ENCODE measurements at places on chromosomes 2 and 18.

GRCh38 chr18:60122339-60122738 is 222.5 kb downstream of the PMAIP1 start:
- no peak for DNase-seq

DNA sequence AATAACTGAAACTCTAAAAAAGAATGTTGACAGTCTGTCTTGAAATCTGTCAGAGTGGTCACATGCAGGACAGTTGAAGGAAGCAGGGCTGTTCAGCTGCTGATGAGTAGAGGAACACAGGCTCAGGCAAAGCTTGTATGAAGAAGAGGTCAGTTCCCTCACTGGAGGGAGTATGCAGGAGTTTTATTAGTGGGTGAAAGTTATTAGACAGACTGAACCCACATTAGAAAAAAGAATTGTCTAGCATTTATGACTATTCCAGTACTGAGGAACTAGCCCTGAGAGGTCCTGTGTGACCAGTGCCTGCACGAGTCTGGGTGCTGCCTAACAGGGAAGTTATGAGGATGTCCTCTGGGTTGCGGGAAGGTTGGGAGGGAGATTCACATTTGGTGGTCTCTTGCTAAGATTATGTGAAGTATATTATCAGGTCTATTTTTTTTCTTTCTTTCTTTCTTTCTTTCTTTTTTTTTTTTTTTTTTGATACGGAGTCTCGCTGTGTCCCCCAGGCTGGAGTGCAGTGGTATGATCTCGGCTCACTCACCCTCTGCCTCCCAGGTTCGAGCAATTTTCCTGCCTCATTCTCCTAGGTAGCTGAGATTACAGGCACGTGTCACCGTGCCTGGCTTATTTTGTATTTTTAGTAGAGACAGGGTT is 9.6 kb downstream of the TET3 start:
- DNase-seq, result no peak

DNA sequence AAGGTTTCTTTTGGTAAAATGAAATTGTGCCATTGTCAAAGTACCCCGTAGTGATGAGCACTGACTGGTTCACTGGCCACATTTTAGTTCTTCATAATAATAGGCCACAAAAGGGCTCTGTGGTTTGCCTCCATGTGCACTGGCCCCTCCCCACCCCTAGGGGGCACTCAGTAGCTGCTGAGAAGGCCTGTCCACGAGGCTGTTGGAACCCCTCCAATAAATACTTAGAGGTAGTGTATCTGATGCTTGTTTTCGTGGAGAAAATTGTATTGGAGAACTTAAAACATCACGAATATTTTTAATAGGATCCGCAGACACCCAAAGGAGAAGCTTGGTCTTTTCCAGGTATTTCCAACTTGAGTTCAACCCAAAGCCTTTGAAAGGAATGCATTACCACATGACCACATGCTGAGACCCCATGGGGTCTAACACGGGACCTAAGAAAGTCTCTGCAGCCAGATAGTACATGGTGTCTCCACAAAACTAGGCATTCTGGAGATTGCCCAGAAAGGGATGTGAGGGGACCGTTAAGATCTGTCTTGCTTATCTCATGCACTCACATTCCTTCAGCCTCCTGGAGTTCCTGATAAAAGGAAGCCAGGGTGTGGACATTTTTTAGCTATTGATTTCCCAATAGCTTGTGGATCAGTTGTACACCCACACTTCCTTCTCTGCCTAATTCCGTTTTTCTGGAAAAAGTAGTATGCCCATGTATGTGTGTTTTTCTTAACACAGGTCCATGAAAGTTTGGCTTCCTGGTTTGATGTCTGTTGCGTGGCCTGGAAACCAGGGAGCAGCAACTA is 28.5 kb upstream of the NOSTRIN start:
- DNase-seq, result no peak

GRCh38 chr18:12960853-12961397 is 13.1 kb downstream of the SEH1L start:
- no peak for DNase-seq

DNA sequence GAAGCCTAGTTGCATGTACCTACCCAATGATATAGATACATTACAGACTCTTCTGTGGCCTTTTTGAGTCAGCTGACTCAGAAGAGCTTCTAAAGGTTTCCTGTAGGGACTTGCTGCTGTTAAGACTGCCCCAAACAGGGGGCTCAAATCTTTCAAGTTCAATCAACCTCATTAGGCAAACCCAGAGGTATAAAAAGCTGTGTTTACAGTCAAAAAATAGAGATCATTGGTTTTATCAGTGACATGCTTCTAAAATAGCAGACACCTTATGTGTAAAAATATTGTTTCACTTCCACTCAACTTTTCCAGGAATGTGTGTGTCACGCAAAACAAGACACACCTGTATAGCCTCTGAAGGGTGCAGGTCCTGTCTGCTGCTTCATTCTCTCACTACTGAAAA is 624.3 kb upstream of the FANCL start:
- no peak for DNase-seq

DNA sequence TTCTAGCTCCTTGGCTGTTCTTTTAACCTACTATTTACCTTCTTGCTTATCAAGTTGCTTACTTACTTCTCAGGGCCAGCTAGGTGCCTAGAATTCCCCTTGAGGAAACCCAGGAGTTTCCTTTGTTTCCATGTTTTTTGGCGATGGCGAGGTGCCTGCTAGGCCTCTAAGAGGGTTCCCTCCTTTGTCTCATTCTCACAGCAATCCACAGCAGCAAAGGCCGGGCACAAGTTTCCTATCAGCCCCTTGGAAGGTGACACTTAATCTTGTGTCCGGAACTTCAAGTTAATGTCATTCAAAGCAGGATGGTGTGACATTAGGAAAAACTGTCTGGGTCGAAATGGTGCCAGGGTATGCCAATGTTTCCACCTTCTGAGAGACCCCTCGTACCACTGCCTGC is 101.9 kb upstream of the EPC2 start:
- DNase-seq, result no peak

DNA sequence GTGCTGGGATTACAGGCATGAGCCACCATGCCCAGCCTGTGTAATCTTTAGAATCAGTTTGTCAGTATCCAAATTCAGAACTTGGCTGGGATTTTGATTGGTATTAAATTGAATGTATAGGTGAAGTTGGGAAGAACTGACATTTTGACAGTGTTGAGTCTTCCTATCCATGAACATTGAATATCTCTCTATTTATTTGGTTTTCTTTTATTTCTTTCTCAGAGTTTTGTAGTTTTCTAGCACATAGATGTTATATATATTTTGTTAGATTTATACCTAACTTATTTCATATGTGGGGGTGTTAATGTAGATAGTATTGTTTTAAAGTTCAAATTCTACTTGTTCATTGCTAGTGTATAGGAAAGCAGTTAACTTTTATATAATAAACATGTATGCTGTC is 31.5 kb downstream of the CEP192 start:
- no peak for DNase-seq

- no peak for DNase-seq
Measured at GRCh38 chr2:12109363-12110017, 363.1 kb downstream of the LPIN1 start.

DNA sequence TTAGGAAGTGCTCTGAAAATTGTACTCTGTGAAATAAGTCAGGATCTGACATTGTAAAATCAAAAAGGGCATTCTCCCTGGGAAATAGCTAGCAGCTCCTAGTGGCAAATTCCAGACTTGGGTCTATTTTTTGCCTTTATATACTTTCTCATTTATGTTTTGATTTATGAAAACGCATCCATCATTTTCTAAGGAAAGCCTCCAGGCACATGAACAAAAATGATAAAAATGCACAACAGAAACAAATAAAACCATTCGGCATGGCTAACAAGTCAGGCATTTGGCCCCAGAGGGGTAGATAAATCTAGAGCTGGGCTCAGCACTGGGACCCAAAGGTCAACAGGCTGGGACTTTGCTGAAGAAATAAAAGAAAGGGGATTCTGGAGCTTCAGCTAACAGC is 167.0 kb downstream of the BCL11A start:
- DNase-seq, result no peak

DNA sequence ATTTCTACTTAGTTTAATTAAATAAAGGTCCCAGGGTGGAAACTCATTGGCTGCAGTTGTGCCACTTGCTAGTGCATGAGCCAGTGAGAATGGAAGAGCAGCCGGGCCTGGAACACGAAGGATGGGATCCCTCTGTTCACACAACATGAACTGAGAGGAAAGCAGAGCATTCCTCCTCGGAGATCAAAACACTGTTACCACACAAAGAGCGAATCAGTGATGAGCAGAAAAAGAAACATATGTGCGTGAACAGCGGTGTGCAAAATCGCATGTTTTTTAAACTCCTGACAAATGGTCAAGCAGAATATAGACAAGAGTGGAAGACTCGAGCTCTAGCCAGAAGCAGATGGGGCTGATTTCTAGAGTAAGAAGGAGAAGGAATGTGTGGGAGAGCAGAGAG is 28.4 kb upstream of the ANKRD44 start:
- DNase-seq, result no peak

- no peak for DNase-seq
Measured at GRCh38 chr2:172100935-172101820, 1.5 kb downstream of the DLX2 start.

GRCh38 chr2:33502025-33502424 is 25.6 kb downstream of the RASGRP3 start:
- DNase-seq, result no peak

- no peak for DNase-seq
Measured at GRCh38 chr18:50195689-50196088, 742 bp upstream of the MYO5B start.

- DNase-seq, result no peak
Measured at GRCh38 chr2:158965641-158966040, 2.8 kb upstream of the TANC1 start.

DNA sequence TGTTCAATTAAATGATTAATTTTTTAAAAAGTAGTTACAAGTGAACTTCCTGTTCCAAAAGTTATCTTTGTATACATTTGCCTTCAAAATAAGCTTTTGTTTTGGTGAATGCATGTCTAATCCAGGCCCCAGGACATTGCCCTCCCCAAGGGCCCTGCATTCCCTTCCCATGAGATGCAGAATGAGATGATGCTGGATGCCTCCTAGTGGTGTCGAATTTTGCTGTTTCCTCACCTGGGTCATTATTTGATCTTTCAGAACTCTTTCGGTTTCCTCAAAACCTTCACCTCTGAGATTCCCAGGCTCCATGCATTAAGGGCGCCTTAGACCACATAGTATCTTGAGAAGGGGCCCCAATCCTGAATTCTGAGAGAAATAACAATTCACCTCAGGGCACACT is 728.8 kb downstream of the CNTNAP5 start:
- no peak for DNase-seq

DNA sequence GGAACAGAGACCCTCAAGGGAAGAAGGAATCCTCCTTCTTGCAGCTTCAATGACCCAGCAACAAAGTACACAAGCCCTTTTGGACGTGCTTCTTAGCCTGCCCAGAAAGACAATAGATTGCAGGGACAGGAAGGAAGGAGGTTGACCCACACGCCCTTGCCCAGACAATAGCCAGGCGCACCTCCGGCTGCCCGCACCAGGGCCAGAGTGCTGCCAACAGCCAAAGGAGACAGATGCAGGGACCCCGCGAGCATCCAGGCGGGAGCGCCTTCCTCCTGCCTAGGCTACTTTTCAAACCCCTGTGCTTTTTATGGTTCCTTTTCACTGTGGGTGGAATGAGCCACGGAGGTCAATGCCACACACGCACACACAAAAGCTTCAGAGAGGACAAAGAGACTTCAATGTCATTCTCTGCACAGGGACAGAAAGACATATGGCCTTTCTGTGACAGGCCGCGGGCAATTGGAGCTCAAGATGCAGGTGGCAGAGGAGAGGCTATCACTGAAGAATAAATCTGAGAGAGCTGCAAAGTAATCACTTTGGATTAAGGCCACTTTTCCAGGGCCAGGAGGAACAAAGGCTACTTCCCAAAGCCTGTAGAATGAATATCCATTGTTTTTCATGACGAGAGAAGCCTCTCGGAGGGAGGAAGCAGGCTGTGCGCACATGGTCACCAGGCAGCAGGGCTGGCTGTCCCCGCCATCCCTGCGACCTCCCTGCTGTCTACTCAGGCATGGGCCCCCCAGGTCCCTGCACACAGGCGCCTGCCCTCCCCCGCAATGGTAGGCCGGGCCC is 300.6 kb downstream of the EIPR1 start:
- DNase-seq, result no peak

DNA sequence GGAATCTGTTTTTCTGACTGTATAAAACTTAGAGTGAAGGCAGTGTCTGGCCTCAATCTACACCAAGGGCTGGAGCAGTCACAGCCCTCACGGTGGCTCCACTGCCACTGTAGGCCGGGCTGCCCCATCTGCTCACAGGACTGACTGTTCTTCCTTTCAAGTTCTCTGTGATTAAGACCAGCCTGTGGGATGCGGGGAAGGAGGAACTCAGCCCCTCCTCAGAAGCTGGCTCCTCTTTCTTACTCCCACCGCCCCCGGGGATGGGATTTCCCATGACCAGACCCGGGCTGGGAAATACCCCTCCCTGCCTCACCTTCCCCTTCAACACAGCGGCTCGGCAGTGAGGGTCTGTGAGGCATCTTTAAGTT is 106.0 kb downstream of the COPS8 start:
- no peak for DNase-seq

- DNase-seq, result no peak
Measured at GRCh38 chr18:54762386-54762785, 65.9 kb upstream of the RAB27B start.

DNA sequence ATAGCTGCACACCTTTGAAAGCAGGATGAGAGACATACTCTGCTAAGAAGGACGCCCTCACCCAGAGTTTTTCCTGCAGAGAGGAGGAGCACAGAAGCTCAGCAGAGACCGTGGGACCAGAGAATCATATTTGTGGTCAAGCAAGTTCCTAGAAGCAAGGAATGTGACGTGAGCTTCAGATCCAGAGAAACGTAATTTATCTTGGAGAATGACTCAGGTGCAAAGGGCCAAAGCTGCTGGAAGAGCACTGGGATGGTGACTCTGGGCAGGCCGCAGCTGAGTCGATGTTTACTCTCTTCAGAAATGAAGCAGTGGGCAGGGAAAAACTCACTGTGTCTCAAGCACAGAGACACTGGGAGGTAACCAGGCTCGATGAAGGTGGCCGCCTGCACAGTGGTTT is 50.1 kb upstream of the IGFBP2 start:
- no peak for DNase-seq

DNA sequence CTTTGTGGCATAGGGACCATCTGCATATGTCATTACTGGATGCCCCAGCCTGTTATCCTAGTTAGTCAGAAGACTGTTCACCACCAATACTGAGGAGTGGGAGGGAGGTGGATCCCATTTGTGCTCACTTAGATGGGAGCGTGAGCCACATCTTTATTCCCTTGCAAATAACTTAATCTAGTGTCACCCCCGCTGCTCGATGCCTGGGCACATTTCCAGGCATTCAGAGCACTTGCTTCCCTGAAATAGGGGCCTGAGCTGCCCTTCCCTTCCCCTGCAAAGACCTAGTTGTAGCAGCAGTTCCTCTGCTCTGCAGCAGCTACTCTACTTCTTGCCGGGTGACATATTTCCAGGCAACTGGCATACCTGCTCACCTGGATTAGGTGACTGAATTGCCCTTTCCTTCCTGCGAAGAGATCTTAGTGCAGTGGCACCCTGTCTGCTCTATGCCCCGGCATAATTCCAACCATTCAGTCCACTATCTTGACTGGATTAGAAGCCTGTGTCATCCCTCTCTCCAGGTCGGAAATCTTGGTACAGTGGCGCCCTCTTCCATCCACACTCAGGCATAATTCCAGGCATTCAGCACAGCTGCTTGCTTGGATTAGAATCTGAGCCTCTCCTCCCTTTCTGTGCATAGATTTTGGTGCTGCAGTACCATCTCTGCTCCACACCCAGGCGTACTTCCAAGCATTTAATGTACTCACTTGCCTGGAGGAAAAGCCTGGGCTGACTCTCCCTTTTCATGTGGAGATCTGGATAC is 1389.1 kb upstream of the TMEFF2 start:
- no peak for DNase-seq
